Lung microvascular endothelial cell (primary cell): ENCODE measurements at places on chromosomes 3 and 15. TPM values are rescaled to one million over a fixed set of nuclear protein-coding genes. Genes with fewer than 3 reads are reported as not detected.

GRCh38 chr3:195162033-195162669 lies 108.8 kb downstream of the XXYLT1 start:
- DNase-seq = peak; percentile 93

GRCh38 chr3:8555113-8555661 lies 53.6 kb downstream of the LMCD1 start:
- DNase-seq = no peak

GRCh38 chr3:151740581-151740980 lies 6.9 kb downstream of the AADACL2 start:
- no peak for DNase-seq

GRCh38 chr3:176328666-176329065 lies 868.6 kb downstream of the TBL1XR1 start:
- no peak for DNase-seq

DNA sequence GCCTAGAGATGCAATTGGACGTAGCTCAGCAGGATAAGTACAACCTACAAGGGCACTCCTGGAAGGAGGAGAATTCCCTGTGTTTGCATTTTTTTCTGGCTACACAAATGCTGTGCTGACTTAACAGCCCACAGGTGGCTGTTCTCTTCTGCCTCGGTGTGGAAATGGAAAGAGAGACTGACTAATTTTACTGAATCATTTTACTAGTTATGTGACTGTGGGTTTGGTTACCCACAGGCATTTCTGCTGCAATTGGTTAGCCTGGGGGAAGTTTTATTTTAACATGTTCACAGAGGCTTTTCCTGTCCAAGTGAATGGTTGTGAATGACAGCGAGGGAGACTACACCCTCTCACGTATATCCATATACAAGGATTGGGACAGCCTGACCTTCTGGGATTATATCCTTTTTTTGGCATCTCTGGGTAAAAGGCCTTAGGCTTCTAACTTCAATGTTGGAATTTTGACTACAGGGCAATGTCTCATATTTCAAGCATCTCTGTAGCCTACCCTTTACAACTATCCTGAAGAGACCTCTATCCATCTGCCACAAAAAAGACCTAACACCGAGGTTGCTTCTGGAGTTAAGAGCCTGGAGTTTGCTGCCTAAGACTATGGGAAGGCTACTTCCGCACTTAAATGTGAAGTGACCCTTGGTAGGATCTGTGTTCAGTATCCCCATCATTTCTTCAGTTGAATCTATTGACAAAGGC lies 67.2 kb upstream of the TP63 start:
- DNase-seq = no peak

Gene TIMP4
- total RNA-seq = 0.40 and 0.65 TPM in 2 replicates

DNA sequence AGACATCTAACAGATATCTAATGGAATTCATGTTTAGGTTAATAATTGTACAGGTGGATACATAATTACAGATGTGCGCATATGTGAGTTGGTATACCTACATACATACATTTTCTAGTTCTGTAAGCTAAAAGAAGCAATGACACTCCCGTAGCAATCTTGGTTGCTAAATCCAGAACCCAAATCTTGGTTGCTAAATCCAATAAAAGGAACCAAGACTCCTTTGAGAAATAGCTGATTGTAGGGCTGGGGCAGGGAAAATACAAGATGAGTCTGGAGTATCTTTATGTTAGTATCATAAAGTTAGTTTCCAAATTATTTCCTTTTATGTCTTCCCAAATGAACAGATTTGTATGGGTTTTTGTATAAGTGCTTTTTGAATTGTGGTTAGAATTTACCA lies 135.2 kb downstream of the TMCC1 start:
- DNase-seq = no peak

DNA sequence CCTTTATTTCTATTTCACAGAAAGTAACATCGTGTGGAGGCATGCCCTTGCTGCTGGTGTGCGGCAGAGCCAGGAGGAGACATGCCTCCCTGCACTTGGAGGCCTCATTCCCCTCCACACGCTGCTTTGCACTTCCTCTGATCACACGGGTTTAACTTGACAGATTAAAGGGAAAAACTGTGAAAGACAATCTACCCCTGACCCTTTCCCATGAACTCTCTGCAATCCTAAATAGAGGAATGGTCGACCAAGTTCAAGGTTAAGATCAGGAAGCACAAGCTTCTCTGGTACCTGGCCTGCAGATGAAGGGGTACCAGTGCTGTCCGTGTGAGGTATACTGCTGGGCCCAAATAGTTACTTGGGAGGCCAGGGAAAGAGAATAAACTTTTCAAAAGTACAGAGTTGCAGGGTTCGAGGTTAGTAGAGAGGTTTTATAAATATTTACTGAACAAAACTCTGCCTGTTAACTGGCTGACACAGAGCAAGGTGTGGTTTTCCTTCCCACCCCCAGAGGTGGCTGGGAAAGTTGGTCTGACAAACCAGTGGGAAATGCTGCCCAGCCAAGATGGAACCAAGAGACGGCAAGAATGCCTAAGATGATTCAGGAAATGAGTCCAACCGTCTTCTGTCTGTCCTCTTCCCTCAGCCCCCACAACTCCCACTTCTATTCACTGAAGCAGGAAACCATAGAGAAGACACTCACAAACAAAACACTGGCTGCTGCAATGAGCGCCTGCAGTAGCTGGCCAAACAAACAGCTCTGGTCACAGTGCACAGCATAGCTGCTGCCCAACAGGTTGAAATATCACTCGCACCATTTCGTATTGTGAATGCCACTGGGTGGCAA lies 79.6 kb downstream of the IGF2BP2 start:
- DNase-seq = peak; percentile 83

Gene C3orf22
- not detected in 2 replicates for total RNA-seq

Gene CCDC174
- 3.7 and 5.4 TPM in 2 replicates for total RNA-seq

GRCh38 chr3:172836390-172836997 lies 86.0 kb downstream of the ECT2 start:
- DNase-seq = peak; percentile 84

- DNase-seq = no peak
Observed at GRCh38 chr15:68417897-68418296, 14.1 kb downstream of the ITGA11 start.

DNA sequence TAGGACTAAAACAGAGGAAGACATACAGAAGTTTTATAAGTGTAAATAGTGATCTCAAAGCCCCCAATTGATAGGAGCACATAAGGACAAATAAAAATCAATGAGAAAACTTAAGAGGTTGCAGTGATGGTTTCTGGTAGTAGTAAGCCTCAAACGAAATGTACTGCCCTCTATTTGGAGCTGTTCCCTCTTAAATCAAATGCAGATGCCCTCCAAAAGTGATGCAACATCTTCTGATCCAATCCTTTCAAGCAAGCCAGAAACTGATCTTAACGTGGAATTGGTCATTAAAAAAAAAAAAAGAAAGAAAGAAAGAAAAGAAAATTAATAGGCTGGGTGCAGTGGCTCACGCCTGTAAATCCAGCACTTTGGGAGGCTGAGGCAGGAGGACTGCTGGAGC lies 259.3 kb downstream of the ZBTB20 start:
- no peak for DNase-seq

GRCh38 chr15:66454143-66454542 lies 43.4 kb downstream of the SNAPC5 start:
- no peak for DNase-seq
